NCI-H526 treated with DMSO at 0.1 percent for 48 hours (cell line): ENCODE measurements at places on chromosomes 12 and 14.

GRCh38 chr12:121060149-121061001, 21.3 kb upstream of the OASL start:
- DNase-seq, result peak; percentile 21

- DNase-seq, result no peak
Measured at GRCh38 chr14:58541633-58542022, 96.1 kb upstream of the DACT1 start.

DNA sequence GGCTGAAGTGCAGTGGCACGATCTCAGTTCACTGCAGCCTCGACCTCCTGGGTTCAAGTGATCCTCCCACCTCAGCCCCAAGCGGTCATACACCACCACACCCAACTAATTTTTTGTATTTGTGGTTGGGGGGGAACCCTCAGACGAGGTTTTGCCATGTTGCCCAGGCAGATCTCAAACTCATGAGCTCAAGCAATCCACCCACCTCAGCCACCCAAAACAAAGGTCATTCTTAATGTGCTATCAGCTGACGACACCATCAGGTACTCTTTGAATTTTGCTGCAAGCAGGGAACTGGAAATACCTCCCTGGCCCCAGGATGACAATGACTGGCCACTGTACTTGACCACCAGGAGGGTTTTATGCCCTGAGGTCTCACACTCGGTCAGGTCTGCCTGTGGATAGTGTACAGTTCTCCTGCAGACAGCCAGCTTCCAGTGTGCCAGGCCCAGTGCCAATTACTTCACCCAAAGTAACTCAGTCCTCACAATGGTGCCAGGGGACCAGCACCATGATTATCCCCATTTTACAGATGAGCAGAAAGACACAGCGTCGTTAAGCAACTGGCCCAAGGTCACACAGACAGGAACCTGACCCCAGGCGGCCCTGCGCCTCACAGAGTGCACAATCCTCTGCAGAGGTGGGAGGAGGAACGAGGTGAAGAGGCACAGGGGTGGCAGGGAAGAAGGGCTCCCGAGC, 42.9 kb downstream of the ITPK1 start:
- no peak for DNase-seq

GRCh38 chr14:76985540-76986230, 42.8 kb downstream of the IRF2BPL start:
- DNase-seq, result no peak

- no peak for DNase-seq
Measured at GRCh38 chr12:15220451-15220850, 766 bp downstream of the RERG start.

DNA sequence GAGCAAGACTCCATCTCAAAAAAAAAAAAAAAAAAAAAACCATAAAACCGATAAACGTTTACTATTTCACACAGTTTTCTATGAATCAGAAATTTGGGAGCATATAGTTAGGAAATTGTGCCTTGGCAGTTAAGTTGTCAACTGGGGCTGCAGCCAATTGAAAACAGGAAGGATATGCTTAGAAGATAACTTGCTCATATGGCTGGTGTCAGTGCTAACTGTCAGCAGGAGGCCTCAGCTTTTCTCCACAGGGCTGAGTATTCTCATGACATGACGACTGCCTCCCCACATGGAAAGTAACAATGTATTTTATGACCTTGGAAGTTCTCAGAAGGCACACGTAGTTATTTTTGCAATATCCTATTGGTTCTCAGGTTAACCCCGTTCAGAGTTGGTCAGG, 29.6 kb upstream of the OR5AU1 start:
- no peak for DNase-seq

DNA sequence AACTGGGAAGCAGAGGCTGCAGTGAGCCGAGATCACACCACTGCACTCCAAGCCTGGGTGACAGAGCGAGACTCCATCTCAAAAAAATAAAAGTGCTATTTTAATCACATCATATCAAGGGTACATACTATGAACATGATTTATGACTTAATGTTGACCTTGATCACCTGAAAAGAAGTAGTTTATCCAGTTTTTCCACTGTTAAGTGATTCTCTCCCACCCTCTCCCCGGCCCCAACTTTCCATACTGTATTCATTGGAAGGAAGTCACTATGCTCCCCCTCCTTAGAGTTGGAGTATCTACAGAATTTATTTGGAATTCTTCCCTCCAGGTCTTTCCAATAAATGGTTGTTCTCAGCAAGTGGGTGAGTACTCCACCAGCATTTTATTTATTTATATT, 3.0 kb upstream of the PRMT5 start:
- no peak for DNase-seq

DNA sequence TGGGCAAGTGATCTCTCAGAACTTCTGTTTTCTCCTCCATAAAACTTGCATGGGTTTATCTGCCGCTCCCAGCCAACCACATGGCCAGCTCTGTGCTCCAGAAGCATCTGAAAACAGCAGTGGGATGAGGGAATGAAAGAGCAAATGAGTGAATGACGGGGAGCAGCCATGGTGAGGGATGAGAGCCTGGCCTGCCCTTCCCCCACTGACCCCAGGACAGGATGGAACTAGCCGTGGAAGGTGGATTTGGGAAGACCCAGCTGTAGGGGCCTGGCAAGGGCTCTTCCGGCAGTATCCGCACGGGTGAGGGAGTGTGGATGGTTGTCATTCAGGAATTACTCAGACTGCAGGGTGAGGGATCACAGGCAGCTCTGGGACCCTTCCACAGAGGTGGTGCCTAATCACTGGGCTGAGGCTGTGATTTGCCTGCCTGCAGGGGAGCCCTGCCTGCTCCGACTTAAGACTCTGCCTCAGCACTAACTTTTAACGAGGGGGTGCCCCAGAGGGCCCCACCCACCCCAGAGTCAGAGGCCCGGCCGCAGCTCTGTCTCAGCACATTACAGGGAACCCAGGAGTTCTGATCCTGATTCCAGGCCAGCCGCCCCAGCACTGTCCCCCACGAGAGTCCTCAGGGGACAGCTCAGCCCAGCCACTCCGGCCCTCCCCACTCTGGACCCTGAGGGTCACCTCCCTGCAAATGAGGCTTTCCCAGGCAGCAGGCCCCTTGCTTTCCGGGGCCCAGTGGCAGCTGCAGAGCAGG, 136.8 kb upstream of the C14orf180 start:
- DNase-seq, result no peak

DNA sequence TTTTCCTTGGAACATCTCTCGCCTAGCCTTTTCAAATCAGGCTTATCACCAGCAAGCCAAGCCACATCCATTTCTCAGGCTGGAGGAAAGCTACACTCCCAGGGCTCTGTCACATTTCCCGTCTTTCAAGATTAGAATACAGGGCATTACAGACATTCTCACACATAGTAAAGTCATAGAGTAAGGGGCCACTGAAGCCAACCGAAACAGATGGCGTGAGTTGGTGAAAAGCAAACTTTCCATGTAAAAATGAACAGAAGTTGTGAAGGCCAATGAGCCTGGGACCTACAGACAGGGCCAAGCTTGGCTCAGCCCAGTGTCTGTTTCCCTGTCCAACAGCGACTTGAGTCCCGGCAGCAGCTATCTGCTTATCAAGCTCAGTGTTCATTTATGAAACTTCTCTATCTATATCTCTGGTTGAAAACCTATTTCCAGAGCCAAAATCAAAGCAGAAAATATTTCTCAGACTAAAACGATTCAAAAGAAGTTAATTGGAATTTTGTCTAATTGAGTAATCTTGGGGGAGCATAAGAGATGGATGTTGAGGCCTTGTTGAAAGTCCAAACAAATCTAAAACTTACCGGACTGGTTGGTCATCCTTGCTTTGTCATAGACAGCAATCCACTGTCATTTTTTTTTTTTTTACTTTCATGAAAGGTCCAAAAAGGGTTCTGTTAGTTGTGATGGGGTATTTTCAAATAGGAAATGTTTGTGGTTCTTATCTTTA, 105.6 kb downstream of the DAAM1 start:
- DNase-seq, result no peak

- DNase-seq, result no peak
Measured at GRCh38 chr12:126608607-126609175, 1543.5 kb downstream of the AACS start.
